ENCODE measurements at places on chromosomes 2 and 18.

DNA sequence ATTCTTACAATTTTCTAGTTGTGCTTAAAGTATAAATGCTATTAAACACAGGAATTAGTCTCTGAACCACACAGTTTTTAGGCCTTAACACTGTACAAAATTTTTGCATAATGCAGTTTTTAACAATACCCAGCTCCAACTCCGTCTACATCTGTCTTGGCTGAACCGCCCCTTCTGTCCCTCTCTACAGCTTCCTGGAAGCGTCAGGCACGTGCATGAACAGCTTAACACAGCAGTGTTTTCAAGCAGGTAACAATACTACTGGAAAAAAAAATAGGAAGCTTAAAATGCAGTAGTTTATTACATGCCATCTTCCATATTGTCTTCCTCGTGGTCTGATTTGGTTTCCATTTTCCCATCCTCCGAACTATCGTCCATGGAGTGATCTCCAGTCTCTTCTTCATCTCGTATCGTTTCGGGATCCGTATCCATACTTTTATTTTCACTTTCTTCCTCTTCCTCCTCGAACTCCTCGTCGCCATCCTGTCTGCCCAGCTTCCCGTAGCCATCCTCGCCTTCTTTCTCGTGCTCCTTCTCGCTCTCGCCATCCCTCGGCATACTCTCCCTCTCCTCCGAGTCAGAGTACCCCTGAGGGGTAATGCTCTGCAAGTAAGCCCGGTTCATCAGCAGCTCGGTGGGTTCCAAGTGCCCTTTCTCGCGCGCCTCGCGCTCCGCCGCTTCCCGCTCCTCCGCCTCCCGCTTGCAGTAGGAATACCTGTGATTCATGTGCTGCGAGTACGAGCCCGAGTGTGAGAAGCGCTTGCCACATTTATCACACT, 130.6 kb downstream of the ZEB2 start:
- DNase-seq = no peak

DNA sequence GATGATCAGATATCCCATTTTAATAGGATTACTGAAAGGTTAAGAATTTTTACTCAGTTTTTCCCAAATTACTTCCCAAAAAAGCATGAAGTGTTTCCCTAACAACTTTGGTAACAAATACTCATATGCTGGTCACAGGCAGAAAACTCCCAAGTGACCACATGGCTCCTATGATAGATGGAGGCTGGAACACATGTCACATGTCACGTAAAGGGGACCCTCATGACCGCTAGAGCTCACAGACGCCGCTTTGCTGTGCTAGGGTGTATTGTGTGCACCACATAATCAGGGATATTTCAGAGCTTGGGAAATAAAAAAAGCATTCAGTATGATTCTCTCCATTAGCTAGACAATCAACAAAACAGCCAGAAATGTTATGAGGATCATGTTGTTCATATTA, 228.2 kb downstream of the TMEM163 start:
- DNase-seq = no peak

DNA sequence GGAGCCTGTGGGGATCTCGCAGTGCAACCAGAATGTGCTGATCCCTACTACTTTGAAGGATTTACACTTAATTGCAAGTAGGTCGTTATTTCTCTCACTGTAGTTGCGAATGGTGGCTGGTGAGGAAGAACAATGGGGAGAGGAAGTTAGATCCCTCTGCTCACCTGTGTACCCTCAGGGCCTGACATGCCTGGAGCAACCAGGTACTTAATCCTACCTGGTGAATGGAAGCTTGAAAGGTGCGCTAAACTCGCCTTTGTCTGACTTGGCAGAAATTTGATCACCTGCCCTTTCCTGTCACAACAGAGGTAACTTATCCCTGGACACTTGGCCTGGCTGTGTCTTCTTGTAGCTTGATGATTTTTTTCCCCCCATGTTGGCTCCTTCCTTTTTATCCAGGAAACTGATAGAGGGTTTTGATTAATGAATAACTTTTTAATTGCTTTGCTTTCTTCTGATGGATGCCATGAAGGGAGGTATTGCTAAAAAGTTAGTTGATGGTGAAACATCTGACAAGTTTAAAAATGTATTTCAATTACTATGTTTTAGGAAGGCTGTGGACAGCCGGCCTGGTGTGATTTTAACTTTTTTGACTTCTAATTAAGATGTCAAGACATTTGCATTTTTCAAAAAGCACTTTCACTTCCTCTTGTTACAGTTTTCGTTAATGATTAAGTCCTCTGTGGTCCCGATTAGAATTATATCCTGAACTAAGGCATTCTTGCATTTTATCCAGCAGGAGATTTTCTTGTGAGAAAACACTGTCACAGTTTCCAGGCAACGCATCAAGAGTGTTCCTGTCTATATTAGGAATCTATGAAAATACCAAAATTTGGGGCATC, 9.2 kb downstream of the SGPP2 start:
- DNase-seq = no peak

DNA sequence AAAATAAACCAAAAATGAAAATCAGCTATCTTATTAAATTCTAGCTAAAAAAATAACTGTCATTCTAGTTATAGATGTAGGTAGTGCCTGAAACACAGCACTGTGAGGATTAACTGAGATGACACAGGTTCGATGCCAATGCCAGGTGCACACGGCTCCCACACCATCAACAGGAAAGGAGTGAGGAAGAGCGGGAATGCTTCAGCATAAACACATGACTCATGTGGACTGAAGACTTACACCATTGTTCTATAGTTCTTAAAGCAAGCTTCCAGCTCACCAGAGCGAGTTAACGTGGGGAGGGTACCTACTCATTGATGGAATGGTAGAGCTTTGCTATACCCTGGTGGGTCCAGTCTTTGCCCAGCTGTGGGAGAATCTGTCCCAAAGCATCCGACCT, 76.7 kb downstream of the EMILIN2 start:
- no peak for DNase-seq

DNA sequence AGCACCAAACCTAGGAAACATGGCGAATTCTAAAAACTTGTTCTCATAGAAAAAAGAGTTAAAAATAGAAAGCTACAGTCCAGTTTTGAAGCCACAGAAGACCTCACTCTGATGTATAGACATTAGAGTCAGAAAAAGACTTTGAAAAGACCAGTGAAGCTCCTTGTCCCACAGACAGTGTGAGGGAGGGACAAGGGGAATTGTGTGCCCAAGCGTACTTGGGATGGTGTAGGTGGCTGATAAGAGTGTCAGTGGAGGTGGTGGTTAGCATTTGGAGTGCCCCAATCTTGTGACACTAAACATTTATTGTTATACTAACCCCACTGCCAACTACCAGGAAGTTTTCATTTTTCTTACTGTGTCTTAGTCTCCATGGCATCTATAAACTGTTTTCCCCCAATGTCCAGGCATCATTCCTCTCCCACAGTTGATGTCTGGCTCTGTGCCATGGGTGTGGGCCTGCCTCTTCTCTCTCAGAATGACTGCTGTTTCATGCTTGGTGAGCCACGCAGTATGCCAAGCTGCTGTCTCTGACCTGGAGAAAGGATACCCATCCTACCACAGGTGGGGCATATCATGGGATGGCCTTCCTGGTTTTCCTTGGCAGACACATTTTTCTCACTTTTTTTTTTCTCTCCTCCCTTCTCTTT, 161.4 kb downstream of the RPIA start:
- no peak for DNase-seq

GRCh38 chr2:32750880-32751279, 123.0 kb downstream of the TTC27 start:
- no peak for DNase-seq

DNA sequence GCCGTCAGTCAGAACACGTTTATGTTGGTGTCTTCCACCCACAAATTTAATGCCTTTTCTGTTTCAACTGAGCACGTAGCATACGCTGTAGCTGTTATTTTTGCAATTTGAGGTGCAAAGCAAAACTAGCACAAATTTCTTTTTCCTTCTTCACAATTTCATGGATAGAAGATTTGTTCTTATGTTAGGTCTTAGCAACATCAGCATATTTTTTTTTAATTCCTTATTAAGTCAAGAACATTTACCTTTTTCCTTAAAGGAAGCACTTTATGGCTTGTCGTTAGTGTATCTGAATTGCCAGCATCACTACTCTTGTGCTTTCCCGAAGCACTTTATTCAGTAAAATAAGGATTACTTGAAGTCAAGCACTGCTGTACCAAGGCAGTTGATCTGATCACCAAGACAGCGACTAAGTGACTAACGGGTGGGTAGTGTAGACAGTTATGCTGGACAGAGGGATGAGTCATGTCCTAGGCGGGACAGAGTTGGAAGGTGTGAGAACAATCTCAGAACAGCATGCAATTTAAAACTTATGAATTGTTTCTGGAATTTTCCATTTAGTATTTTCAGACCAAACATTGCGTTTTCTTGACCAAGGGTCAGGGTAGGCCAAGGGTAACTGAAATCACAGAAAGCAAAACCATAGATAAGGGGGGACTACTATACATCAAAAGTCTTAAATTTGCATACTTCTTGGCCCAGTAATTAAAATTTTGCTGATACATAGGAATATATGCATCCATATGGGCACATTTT, 13.3 kb downstream of the BABAM2 start:
- DNase-seq = no peak

GRCh38 chr2:189549449-189549832, 31.1 kb downstream of the SLC40A1 start:
- no peak for DNase-seq

DNA sequence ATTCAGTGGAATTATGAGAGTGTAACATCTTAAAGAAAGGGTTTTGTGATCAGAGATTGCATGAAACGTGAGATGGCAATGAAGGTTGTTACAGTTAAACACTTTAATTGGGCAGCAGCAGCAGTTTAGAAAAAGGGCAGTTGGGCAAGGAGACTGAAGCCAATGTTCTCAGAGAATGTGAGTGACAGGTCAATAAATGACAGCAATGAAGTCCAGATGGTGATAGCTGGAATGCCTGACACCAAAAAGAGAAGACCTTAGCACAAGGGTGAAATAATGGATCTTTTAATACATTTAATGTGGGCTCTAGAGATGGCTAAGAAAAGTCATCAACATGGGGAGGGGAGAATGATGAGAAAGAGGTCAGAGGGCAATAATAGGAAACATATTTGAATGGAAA, 89.4 kb upstream of the CDH7 start:
- DNase-seq = no peak

GRCh38 chr2:161844822-161845221, 220.6 kb downstream of the SLC4A10 start:
- no peak for DNase-seq

Data from stimulated activated CD8-positive, alpha-beta memory T cell treated with anti-CD3 and anti-CD28 coated beads, Interleukin-15, amount 100 ng/mL, for 4 hours (primary cell).